ENCODE measurements at places on chromosomes 13 and 19. TPM values are rescaled to one million over a fixed set of nuclear protein-coding genes. Genes with fewer than 3 reads are reported as not detected.

KCNJ14 gene
- total RNA-seq, result 1.3 TPM

EPSTI1 gene
- total RNA-seq, result 15.7 TPM

CGB5 gene
- total RNA-seq, result not detected

ZNF432 gene
- total RNA-seq, result 7.9 TPM

PPP5C gene
- total RNA-seq, result 14.9 TPM

PRR19 gene
- 0.90 TPM for total RNA-seq

CCDC61 gene
- total RNA-seq, result 5.4 TPM

IL12RB1 gene
- not detected for total RNA-seq

ZNF8 gene
- 5.1 TPM for total RNA-seq

C19orf33 gene
- 1.7 TPM for total RNA-seq

EMC10 gene
- total RNA-seq, result 22.8 TPM

HS6ST3 gene
- total RNA-seq, result 0.36 TPM

UBE2L5 gene
- not detected for total RNA-seq

CYP2S1 gene
- total RNA-seq, result not detected

CYP2F1 gene
- total RNA-seq, result not detected

TEX26 gene
- not detected for total RNA-seq

DACH1 gene
- 0.09 TPM for total RNA-seq

ZNF878 gene
- total RNA-seq, result not detected

KLK14 gene
- not detected for total RNA-seq

CEACAM3 gene
- total RNA-seq, result not detected

RNF17 gene
- total RNA-seq, result not detected

ZNF570 gene
- 24.9 TPM for total RNA-seq

PEAK3 gene
- not detected for total RNA-seq

PLPP2 gene
- 16.6 TPM for total RNA-seq

C1QTNF9B gene
- not detected for total RNA-seq

NLRP12 gene
- not detected for total RNA-seq

ZNF579 gene
- 7.9 TPM for total RNA-seq

CXCL17 gene
- not detected for total RNA-seq

ZNF230 gene
- 6.1 TPM for total RNA-seq

CYP2A6 gene
- not detected for total RNA-seq

COX7A1 gene
- 17.0 TPM for total RNA-seq

PLA2G4C gene
- total RNA-seq, result 6.3 TPM

OR10H1 gene
- total RNA-seq, result not detected

CA11 gene
- 14.5 TPM for total RNA-seq

C19orf67 gene
- 0.27 TPM for total RNA-seq

ZBTB32 gene
- not detected for total RNA-seq

CYP4F8 gene
- total RNA-seq, result not detected

JSRP1 gene
- 0.27 TPM for total RNA-seq

SBSN gene
- 4.1 TPM for total RNA-seq

NLRP9 gene
- not detected for total RNA-seq

CYSLTR2 gene
- total RNA-seq, result not detected

ZNF536 gene
- 0.33 TPM for total RNA-seq

EBI3 gene
- 0.33 TPM for total RNA-seq

PNMA8B gene
- total RNA-seq, result 6.3 TPM

ZNF442 gene
- total RNA-seq, result 0.98 TPM

TTC9B gene
- total RNA-seq, result not detected

ZNF441 gene
- total RNA-seq, result 7.3 TPM
